ENCODE measurements at places on chromosomes 5 and 9. TPM values are rescaled to one million over a fixed set of nuclear protein-coding genes. Genes with fewer than 3 reads are reported as not detected.

RAD1 gene
- total RNA-seq = 5.1 TPM

FBLL1 gene
- total RNA-seq = not detected

GRXCR2 gene
- not detected for total RNA-seq

IL5 gene
- not detected for total RNA-seq

ATP10B gene
- total RNA-seq = not detected

VCP gene
- total RNA-seq = 57.6 TPM

AGXT2 gene
- not detected for total RNA-seq

TEK gene
- total RNA-seq = 13.5 TPM
